ENCODE measurements at places on chromosomes 16 and 17.

- DNase-seq = no peak
Observed at GRCh38 chr16:66052745-66053144, 313.7 kb upstream of the CDH5 start.

- no peak for DNase-seq
Observed at GRCh38 chr16:2964475-2965336, 631 bp downstream of the KREMEN2 start.

- DNase-seq = no peak
Observed at GRCh38 chr17:76189247-76189646, 48.2 kb upstream of the FOXJ1 start.

DNA sequence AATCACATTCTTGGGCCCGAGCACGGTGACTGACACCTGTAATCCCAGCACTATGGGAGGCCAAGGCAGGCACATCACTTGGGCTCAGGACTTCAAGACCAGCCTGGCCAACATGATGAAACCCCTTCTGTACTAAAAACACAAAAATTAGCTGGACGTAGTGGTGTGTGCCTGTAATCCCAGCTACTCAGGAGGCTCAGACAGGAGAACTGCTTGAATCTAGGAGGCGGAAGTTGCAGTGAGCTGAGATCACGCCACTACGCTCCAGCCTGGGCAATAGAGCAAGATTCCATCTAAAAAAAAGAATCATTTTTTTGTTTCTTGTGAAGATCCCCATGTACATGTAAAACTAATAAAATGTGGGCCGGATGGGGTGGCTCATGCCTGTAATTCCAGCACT lies 53.1 kb upstream of the ATF7IP2 start:
- no peak for DNase-seq

DNA sequence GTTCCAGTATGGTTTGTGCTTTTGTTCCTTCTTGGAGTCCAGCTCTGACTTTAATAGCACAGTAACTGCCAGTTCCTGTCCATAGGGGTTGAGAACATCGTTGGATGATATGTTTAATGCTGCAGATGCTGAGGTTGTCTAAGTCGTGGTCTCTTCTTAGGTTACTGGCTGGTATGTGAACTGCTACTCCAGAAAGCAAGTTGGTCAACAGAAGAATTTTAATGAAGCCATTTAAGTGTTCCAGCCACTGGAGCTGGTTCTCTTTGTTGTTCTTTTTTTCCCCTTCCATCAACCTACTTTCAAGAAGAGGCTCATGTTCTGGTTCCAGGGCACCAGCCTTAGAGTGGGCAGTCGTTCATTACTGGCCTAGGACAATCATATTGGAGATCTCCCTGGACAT lies 140.3 kb upstream of the TBX2 start:
- no peak for DNase-seq

DNA sequence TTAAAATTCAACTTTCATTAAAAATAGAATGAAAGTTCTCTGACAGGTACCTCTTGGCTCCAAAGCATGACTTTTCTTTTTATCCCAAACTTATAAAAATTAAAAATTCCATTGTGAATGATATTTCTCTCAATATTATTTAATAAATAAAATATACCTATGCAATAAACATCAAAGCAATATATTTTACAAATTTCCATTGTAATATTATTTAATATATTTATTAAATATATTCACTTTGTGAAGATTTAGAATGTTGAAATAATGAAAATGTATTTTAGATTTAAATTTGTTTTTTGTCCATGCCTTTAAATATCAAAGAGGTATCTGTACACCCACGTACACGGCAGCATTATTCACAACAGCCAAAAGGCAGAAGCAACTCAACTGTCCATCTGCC lies 147.8 kb downstream of the CEP112 start:
- DNase-seq = no peak

DNA sequence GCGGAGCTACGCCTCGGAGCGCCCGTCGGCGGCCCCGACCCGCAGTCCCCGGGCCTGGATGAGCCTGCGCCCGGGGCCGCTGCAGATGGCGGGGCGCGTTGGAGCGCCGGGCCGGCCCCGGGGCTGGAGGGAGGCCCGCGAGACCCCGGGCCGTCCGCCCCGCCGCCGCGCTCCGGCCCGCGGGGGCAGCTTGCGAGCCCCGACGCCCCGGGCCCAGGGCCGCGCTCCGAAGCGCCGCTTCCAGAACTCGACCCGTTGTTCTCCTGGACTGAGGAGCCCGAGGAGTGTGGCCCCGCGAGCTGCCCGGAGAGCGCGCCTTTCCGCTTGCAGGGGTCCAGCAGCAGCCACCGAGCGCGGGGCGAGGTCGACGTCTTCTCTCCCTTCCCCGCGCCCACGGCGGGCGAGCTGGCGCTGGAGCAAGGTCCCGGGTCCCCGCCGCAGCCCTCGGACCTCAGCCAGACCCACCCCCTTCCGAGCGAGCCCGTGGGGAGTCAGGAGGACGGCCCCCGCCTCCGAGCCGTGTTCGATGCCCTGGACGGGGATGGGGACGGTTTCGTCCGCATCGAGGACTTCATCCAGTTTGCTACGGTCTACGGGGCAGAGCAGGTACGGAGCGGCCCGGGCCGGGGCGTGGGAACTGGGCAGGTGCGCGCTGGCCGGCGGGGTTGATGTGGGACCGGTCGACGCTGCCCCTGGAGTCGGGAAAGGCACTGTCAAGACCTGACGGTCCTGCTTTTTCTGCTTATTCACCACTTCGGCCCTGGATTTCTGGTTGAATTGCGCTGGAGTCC lies 861 bp downstream of the RAB11FIP3 start:
- DNase-seq = no peak

DNA sequence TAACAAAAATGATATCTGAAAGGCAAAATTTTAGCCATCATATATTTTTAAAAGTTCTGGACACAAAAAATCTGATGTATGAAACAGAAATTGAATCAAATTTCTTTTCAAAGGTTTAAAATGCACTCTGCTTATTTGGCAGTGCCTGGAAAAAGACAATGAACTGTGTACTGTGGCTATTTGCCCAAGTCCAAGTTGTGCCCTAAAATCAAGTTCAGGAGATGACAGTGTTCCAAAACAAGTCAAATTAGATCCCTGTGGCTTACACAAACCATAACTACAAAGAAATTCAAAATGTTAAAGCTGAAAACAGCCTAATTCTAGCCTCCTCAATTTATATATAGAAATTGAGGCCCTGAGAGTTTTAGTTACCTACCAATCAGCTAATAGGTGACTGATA lies 25.6 kb downstream of the CMC2 start:
- no peak for DNase-seq

- DNase-seq = no peak
Observed at GRCh38 chr16:74724820-74725549, 24.3 kb upstream of the MLKL start.

DNA sequence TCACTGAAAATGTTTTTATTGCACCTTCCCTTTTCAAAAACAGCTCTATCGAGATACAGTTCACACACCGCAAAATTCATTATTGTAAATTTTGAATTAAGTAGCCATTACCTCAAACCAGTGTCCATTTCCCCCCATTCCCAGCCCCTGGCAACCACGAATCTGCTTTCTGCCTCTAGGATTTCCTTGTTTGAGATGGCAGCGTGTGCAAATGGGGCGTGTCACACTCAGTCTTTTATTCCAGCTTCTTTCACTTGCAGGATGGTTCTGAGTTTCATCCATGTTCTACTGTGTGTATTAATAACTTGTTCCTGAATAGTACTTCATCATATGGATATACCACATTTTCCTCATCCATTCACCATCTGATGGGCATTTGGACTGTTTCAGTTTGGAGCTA lies 14.8 kb downstream of the ACSF3 start:
- DNase-seq = no peak

DNA sequence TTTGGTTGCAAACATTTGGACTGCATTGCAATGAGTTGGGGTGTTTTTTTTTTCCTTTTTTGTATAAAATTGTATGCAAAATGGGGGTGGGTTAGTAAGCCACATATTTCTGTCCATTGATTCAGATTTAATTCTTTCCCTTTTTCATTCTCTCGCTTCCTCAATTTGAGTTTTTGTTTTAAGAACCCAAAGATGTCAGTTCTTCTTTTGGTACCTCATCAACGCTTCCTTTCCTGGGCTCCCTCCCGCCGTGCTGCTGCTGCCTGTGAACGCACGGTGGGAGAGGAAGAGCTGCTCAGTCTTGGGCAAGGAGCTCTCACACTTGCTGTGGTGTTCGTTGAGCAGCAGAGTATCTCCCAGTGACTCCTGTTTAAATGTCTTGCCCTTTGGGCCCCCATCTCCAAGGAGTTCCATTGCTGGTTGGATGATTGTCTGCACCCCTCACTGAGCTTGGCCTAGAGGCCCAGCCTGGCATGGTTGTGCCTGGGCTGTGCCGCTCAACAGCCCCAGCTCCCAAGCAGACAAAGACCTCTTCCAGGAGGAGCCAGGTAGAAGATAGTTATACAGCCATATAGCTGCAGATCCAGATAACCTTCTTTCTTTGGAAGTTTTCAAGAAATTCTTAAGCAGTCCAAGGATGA lies 13.6 kb downstream of the UBFD1 start:
- DNase-seq = no peak

DNA sequence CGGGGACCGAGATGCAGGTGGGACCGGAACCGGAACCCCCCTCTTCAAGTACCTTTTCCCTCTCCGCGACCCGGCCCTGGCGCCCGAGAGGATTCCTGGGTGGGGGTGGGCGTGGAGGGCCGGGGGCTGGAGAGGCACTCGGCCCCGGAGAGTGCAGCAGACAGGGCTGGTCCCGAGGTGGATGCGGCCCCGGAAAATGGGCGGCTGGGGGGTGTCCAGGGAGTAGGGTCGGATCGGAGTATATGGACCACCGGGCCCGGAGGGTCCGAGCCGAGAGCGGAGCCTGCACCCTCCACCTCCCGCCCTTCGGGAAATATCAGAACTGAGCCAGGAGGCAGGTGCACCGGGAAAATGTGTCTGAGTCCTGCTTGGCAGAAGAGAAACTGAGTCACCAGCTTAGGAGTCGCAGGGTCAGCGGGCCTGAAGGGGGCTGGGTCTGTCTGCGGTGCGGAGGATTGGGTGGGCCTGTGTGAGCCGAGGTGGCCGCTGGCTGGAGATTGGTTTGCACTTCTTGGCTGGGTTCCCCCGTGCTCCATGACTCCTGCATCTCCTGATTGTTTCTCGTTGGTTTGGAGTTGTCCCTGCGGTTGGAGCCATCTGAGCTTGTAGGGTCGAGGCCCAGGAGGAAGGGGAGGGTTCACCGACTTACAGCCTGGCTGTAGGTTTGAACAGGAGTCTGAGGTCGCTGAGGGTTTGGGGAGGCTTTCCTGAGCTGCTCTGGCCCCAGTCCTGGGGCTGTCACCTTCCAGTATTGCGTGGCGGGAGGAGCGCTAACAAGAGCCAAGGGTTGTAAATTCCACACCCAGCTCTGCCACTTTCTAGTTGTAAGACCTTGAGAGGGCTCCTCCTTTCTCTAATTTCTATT lies 518 bp downstream of the SH2B1 start:
- no peak for DNase-seq

DNA sequence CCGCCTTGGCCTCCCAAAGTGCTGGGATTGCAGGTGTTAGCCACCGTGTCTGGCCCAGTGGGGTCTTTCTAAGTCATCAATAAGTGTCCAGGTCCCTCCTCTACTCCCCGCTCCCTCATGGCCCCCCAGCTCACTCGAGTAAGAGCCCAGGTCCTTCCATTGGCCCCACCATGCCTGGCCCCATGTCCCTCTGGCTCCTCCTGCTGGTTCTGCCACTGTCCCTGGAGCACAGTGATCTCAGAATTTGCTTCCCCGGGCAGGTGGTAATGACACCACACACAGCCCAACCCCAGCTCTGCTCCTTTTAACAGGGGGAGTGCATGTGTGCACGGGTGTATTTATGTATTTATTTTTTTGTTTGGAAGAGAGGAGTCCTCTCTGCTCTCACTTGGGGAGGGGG lies 19.6 kb downstream of the MGAT5B start:
- no peak for DNase-seq

DNA sequence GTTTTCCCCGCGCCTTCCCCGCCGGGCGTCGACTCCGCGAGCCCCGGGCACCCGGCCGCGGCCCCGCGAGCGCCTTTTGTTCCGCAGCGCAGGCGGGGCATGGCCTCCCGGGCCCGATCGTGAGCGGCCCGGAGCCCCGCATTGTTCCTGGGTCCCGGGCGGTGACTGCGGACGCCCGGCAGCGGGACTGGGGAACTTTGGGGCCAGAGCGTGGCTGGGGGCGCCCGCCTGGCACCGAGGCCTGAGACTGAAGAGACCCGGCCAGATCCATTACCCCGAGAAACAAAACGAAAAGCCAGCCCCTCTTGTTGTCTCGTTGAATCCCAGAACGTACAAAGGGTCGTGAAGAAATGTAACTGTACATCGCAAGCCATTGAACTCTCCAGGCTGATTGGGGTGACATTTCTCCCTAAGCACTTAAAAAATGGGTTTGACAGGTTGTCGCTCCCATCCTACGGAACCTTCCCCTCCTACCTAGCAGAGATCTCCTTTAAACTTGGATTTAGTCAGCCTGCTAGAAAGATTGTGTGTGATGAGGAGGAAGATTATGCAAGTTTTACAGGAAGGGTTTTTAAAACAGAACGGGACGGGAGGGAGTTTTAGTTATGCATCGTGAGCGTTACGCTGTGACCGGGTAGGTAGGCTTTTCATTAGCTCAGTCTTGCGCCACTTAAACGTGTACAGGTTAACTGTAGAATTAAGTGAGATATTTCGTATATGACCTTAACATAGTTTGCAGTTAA lies 825 bp downstream of the METTL9 start:
- DNase-seq = no peak

DNA sequence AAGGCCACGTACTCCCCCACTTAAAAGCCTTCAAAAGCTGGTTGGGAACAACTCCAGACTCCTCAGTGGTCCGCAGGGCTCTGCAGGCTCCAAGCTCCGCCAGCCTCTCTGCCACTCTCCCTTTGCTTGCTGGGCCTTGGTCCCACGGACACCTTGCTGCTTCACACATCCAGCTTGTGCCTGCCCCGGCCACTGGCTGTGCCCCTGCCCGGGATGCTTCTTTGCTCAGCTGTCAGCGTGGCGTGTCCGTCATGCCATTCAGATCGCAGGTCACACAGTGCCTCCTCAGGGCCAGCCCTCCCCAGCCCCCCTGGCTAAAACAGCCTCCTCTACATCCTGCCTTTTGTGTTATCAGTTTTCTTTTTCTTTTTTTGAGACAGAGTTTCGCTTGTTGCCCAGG lies 11.8 kb downstream of the ASPHD1 start:
- DNase-seq = no peak

- no peak for DNase-seq
Observed at GRCh38 chr16:2071454-2072202, 23.8 kb downstream of the TSC2 start.

GRCh38 chr16:80002261-80002660 lies 401.7 kb upstream of the MAF start:
- DNase-seq = no peak

DNA sequence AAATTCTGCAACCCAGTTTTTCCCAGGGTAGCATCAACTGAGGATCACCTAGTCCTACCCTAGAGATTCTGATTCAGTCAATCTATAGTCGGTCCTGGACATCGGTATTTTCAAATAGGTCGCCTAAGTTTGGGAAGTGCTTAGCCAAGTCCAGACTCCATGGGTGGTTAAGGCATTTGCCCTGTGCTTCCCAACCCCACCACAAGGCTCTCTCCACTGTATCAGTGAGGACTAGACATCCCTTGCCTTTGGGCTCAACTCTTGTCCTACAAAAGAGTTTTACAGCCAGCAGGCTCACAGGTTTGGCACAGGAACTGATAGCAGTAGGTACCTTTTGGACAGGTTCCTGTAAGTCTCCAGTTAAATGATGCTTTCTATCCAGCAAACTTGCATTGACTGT lies 13.8 kb downstream of the HYDIN start:
- no peak for DNase-seq
